CD4-positive, alpha-beta T cell treated with Interleukin-12 subunit alpha and Interleukin-12 subunit beta, for 1 hour (primary cell): ENCODE measurements at places on chromosomes 1 and 21.
A peak's percentile ranks its signal among the peaks of the same experiment; 100 is the strongest.

DNA sequence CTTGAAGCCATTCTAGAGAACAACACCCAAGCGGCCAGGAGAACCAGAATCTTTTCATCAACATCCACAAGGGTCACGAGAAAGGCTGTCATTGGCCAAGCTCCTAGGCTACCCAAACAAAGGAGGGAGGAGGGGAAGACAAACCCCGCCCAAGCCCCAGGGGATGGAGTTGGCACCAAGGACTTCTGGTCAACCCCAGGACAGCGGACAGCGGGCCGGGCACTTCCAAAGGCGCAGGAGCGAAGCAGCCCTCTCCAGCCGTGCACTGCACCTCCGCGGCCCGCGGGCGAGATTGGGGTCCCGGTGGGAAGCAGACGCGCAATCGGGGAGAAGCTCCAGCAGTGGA, at the start of gene CLIC6:
CLIC6 (plus strand) TSS at position 192 of the 346 bp plus-strand sequence. CDS start 395 bp downstream, outside the sequence.
- DNase-seq, result no peak

DNA sequence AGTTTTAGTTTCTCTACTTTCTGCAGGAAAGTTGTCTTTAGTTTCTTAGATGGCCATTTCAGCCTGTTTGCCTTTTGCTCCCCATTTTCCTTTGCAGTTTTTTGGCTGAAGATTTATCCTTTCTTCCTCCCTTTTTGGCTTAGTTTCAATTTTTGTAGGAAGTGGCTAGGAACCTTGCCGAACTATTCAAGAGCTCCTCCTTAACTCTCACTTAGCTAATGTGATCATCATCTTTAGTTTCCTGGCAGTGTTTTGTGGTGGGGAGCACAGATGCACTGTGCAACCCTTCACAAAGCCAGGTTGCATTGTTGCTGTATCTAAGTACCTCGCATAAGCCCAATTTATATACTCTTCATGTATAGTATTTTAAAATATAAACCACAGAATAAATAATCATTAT, 28.8 kb upstream of the CCDC181 start:
- no peak for DNase-seq

DNA sequence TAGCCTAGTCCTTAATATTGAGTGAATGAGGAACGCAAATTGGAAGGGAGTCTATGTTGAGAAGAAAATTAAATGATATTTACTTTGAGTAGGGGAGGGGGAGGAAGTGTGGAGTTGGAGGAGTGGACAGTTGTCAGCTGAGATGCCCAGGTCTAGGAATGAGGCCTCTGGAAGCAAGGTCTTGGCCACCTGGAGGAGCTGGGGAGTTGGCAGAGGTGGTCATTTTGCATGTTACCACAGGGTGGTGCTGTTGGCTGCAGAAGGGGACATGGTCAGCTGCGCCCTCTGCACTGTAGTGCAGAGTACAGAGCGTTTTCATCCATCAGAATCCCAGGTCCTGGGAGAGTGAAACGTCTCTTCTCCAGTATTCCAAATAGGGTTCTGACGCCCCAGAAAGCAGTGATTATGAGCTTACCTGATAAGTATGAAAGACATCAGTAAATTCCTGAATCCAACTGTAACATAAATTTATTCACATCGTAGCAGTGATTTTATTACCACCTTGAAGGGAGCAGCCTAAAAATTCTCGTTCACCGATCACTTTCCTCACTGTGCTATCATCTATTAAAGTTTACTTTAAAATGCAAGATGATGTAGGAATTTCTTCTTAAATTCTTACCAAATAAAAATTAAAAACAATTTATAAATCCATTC, 13.8 kb downstream of the PARK7 start:
- DNase-seq, result peak; percentile 36

DNA sequence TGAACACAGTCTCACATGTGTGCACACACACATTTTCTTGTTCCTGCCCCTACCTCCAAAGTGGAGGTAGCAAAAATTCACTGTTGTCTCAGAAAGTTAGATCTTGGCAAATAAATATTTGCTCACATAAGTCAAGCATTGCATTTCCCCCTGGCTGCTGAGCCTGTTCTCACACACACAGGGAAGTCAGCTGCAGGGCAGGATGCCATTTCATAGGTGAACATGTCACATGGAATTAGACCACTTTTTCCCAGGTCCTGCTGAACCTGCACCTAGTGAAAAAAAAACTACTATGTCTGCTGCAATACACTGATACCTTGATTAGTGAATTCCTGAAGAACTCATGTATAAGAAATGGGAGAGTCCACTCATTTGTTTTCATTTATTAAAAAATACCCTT, 5.3 kb upstream of the CD55 start:
- DNase-seq, result no peak

- DNase-seq, result peak; percentile 60
Observed at GRCh38 chr1:159161001-159161718, 10.3 kb upstream of the CADM3 start.

- no peak for DNase-seq
Observed at GRCh38 chr1:5943343-5944124, 48.7 kb downstream of the NPHP4 start.

DNA sequence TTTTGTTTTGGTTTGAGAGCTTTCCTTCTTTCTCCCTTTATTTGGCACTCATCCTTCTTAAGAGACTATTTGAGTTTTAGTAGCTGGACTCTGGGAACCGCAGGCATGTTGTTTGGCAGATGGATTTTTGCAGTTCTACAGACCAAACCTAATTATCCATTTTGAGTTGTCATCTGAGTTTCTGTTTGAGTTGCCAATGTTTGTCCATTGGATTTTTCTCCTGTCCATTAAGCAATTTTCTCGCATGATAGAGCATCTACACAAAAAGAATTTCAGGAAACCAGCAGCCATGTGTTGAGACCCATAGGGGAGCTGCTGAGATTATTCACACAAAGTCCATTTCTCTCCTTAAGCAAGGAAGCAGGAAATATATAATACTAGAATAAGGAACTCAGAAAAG, 17.2 kb upstream of the CXADR start:
- no peak for DNase-seq

DNA sequence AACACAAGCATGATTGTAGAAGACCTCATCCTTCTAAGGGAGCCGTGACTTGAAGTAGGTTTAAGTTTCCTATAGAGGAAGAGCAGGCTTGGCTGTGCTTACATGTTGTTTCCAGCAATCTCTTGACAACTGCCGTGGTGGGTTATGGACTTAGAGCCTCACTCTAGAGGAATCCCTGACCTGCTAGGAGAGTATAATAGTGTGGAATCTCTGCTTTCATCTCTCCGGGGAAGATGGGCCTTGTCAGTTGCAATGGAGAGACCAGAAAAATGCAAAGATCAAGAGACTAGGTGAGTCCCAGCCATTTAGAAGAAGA, 137.6 kb downstream of the MIS18A start:
- DNase-seq, result no peak

- DNase-seq, result no peak
Observed at GRCh38 chr1:236388332-236388731, 5.8 kb upstream of the EDARADD start.

DNA sequence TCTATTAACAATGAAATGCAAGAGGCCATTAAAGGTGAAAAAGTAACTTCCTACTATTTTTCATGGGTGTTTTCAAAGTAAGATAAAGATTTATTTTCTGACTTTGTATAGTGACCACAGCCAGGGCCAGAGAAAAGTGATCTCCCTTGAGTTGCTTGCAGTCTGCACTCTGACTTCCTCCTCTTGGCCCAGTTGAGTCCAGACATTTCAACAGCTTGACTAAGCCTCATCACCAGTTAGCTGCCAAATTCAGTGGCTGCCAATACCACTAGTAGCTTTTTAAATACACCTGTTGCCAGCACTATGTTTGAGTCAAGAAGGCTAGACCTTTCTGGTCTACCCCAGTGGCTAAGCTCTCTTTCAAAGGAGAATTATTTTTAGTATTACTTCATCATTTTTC, 3.7 kb upstream of the NEK7 start:
- DNase-seq, result no peak

GRCh38 chr21:35563885-35564451, 496.4 kb downstream of the SETD4 start:
- no peak for DNase-seq

DNA sequence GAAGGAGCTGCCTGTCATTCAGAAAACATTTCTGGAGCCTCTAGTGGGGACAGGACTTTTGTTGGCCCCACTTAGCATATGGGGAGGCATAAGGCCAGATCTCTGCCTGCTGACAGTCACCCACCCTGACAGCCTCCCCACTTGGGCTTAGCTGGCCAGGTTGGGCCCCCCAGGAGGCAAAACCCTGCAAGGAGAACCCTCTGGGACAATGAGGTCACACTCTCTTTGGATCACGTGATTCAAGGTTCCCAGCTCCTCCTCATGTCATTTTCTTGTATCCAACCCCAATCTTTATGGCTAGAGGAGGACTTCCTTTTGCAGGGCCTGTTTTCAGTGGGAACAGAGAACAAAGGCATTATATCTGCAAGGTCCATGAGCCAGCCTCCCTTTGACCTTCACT, 60.0 kb downstream of the NAV1 start:
- DNase-seq, result no peak

DNA sequence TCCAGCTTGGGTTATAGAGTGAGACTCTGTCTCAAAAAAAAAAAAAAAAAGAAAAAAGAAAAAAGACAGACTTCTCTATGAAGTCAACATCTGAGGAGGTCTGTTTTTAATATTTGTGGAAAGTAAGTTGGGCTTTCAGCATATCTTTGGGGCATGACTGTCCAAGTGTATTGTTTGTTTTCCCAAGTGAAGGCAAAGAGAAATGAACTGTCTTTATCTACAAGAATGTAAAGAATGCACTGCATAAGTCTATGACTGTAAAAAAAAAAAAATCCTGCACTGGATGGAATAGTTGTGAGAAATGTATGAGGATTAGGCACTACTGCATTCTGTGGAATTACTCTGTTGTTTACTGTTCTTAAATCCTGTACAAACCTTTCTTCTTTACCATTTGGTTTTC, 45.6 kb upstream of the TMEM61 start:
- DNase-seq, result no peak

- DNase-seq, result no peak
Observed at GRCh38 chr1:36852586-36852985, 181.7 kb downstream of the GRIK3 start.

DNA sequence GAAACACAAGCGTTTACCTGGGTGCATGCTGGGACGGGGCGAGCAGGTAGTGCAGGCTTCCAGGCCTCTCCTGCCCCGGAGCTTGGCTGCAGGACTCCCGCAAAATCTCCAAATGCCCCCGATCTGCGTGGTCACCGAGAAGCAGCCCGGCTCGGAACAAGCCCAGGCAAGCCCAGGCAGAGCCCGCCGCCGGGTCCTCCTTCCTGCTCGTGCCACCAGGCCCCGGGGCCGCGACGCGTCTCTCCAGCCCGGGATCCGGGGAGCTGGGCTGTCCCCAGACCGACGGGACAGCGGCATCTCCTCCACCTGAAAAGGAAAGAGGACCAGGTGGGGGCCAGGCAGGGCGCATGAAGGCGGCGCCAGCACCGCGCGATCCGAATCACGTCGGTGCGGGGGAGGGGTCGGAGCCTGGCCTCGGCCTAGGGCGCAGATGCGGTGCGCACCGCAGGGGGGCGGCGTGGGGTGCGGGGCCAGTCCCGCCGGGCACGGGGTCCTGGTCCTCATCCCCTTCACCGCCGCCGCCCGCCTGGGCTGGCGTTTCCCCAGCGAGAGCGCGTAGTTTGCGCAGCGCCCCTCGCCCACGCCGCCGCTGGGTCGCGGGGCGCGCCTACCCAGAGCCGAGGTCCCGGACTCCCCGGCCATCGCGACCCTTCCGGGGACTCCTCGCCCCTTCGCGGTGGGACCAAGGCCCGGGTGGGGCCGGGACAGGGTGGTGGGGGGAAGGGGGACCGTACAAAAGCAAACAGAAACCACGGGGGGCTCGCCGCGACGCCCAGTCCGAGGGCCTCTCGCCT, 52.4 kb upstream of the H6PD start:
- no peak for DNase-seq

DNA sequence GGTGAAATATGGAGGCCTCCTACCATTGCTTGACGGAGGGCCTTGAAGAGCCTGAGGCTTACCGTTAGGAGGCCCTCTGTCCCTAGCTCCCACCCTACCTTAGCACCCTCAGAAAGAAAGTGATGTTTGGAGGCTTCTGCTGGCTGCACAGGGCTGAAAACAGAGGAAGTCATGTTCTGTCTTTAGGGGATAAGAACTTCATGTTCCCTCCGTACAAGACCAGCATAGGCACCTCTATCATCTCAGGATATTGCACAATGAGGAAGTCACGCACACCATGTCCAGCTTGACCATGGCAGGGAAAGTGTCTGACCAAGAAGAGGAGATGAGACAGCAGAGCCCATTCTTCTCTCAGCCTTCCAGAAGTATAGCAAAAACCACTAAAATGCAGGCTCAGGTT, 13.8 kb downstream of the ADORA3 start:
- DNase-seq, result no peak

- no peak for DNase-seq
Observed at GRCh38 chr1:197917805-197918651, 856 bp downstream of the LHX9 start.

DNA sequence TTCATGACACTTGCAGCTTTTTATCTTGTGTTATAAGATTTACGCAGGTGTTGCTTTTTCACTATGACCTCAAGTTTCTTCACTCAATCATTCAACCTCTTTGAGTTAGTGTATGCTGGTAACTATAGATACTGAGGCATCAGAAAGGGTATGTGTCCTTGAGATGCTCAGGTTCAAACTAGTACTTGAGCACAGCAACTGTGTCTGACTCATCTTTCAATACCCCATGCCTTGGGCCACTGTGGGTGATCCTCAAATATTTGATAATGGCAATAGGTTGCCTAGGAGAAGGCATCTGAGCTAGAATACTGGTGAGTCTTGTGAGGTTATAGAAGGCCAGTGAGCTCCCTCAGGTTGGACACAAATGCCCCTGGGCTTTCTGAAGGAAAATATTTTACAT, 88.1 kb upstream of the SPATA6 start:
- no peak for DNase-seq

GRCh38 chr1:159421821-159422220, 10.2 kb upstream of the OR10J4 start:
- no peak for DNase-seq
